ENCODE measurements at places on chromosomes 12 and 14.

DNA sequence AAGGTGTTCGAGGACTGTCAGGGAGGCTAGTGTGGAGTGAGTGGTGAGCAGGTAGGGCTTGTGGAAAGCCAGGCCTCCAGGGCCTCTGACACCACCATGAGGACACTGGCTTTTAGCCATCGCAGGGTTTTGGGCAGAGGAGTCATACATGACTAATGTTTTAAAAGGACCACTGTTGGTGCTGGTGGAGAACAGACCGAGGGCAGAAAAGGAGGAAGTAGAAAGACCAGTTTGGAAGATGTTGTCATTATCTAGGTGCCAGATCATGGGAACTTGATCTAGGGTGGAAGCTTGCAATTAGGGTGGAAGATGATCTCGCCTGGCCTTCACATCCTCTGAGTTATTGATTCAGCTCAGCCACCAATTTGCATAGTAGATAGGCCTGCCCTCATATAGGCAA lies 144.2 kb downstream of the C12orf75 start:
- DNase-seq: no peak

DNA sequence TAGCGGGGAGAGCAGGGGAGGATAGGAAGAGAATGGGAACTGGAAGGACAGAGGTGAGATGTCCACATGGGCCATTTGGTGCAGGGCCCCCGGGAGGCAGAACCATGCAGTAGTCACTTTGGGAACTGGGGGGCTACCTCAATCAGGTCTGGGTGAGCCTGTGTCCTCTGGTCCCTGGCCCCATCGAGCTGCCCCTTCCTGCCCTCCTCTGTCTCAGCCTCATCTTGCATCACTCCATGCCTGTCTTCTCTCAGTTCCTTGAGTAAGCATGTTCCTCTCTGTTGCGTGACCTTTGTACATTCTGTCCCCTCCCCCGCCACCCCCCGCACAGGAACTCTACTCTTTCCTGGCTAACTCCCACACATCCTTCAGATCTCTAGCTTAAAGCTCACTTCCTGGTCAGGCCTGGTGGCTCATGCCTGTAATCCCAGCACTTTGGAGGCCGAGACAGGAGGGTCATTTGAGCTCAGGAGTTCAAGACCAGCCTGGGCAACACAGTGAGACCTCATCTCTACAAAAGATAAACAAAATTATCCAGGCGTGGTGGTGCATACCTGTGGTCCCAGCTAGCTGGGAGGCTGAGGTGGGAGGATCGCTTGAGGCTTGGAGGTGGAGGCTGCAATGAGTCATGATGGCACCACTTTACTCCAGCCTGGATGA lies 23.2 kb downstream of the FOS start:
- DNase-seq: no peak

DNA sequence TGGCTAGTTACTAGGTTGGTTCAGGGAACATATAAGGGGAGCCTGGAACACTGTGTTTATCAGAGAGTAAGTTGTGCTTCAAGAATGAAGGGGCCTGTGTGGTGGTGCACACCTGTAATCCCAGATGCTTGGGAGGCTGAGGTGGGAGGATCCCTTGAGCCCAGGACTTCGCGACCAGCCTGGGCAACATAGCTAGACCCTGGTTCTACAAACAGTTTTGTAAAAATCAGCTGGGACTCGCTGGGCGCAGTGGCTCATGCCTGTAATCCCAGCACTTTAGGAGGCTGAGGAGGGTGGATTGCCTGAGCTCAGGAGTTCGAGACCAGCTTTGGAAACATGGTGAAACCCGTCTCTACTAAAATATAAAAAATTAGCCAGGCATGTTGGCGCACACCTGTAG lies 42.1 kb upstream of the GPR132 start:
- DNase-seq: no peak

GRCh38 chr14:44165286-44165685 lies 341.8 kb downstream of the FSCB start:
- DNase-seq: no peak

DNA sequence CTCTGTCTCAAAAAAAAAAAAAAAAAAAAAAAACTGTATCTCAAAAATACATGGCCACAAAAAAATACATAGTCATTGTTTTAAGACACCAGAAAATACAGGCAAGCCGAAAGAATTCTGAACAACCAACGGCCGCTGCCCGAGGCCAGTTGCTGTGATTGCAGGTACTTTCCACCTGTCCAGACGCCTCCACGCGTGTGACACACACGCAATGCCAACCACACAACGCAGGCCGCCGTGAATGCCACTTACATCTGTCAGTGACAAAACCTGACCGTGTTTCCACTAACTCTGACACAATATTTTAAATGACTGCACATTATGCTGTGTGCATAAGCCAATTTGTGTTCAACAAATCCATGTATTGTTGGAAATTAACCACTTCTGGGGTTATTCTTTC lies 22.4 kb upstream of the INF2 start:
- DNase-seq: no peak

- DNase-seq: no peak
Measured at GRCh38 chr12:90287585-90287984, 578.9 kb upstream of the ATP2B1 start.

GRCh38 chr12:3662521-3662921 lies 90.4 kb downstream of the CRACR2A start:
- no peak for DNase-seq

DNA sequence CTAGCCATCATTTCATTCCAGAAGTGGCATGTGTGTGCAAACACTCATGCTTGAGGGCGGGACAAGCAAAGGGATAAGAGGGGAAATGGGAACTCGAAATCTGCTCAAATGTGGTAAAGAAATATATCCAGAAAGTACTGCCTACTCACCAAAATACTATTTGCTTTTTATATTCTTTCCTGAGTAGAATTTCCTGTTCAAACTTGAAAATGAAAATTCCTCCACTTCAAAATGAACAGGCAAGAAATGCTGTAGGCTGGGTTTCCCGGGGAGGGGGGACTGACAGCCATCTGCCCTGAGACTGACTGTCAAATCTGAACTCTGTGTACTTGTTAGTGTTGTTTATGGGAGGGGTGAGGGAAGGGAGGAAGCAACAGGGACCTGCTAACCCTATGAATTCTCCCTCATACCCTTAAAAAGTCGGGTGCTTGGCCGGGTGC lies 34.6 kb downstream of the NTF3 start:
- DNase-seq: no peak

- no peak for DNase-seq
Measured at GRCh38 chr14:20477211-20477876, 8.1 kb downstream of the PNP start.

- no peak for DNase-seq
Measured at GRCh38 chr12:9711664-9712063, 21.2 kb downstream of the CLECL1 start.

GRCh38 chr12:86261578-86261977 lies 5.4 kb upstream of the MGAT4C start:
- DNase-seq: no peak

DNA sequence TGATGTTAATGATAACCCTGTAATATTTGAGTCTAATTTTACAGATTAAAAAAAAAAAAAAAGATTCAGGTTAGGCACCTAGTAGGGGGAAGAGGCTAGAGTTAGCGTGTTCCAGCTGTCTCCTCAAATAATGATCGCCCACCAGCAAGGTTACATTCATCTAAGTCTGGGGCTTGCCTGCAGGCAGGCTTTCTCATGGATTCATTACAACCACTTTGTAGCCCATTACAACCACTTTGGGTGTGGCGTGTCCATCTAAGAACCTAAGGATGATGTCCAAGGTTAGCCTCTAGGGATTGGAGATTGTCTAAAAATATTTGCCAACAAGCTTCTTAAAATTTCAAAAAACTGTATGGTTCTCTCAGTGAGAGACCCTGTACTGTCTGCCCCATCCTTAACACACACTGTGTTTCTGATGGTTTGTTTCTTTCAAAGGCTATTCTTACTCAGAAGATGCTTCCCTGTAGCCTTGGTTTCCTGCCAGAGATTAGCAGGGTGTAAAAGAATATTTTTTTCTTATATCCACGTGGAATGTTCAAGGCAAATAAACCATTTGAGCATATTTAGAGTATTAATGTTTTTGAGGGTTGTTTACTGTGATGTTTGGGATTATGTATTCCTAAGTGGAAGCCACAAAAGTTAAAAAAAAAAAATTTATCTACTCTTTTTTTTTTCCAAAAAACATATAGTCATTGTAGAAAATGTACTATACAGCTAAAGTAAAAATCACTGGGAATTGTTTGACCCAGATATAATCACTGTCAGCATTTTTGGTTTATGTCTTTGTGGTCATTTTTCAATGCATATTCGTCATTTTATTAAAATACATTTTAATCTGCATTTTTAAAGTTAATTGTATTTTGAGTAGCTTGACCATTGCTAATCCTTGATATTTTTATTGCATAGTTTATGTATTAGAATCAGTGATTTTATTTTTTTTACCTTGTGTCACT lies 1.7 kb downstream of the DYNC1H1 start:
- no peak for DNase-seq

GRCh38 chr14:30196861-30197260 lies 269.2 kb upstream of the PRKD1 start:
- no peak for DNase-seq

GRCh38 chr12:108468196-108468968 lies 46.7 kb upstream of the FICD start:
- DNase-seq: no peak

DNA sequence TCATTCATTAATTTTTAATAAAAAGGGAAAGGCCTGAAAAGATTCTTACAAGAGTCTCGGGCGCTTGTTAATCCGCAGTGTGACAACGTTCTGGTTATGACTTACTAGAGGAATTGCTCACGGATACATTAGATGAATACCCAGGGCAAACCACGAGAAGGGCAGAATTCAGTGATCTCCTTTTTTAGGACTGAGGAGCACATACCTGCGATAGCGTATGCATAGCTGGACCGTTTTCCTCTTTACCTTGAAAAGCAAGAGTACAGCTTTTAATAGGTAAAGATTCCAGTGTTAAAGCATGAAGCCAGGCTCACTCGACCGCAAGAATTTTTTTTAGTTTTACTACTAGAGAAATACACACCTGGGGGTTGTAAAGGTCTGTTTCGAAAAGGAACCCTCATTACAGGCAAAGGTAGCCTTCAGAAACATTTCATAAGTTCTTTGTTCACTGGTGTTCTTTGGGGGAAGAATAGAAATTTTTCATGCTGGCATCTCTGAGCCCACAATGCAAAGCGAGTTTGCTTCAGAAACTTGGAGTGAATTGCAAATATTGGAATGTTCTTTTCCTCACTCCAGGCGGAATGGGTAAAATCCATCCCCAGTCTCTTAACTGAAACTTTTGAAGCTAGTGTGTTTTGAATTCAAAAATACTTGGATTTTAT lies 953 bp downstream of the MAPK1IP1L start:
- DNase-seq: no peak

GRCh38 chr14:60151715-60152114 lies 13.5 kb downstream of the DHRS7 start:
- peak; percentile 44 for DNase-seq

DNA sequence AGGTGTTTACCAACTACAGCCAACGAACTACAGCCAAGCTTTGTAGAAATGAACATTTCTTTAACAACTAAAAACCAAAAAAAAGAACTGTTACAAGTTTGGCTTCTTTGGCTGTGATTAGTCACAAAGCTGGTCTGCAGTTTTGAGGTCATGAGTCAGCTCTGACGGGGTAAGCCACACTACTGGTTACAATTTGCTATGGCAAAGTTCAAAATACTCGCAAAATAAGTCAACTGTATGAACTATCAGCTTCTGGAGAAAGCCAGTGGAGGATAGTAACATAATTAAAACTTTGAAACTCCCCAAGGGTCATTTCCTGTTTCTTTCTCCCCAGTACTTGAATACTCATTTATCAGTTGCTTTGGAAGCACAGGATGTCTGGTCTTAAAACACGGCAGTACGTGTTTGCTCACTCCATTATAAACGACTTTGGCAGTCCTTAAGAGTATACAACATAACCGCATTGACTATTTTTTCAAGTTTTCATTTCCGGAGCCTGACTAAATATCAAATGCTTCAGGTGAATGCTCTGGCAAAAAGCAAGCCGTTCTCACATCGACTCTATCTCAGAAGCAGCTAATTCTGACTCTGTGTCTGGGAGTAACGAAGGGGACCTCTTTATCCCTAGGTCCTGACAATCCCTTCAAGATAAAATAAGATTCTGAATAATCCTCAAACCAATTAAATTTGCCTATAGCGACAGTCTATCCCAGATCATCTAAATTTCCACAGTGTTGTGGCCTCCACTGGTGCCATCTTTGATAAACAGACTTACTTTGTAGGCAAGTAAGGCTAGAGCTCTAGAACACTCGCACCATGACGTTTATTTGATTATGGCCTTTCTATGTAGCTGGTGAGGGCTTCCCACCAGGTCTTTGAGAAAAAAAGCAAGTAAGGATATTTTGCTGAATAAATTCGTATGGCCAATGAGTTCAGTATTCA lies 10.6 kb downstream of the PHLDA1 start:
- DNase-seq: peak; percentile 44

DNA sequence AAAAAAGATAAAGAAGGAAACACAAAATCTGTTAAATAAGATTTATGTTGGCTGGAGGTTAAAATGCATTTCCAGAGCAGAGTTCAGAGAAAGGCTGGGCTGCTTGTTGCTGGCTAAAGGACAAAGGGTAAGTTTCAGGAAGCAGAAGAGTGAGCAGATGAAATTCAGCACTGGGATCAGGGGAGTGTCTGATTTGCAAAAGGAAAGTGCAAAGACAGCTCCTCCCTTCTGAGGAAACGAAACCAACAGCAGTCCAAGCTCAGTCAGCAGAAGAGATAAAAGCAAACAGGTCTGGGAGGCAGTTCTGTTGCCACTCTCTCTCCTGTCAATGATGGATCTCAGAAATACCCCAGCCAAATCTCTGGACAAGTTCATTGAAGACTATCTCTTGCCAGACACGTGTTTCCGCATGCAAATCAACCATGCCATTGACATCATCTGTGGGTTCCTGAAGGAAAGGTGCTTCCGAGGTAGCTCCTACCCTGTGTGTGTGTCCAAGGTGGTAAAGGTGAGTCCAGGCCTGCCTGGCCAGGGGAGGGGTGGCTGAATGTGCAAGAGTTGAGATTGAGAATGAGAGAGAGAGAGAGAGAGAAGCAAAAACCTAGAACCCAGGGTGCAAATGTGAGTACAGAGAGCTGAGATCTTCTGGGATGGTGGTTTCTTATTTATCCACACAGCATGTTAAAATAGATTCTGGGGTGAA lies at the start of gene OAS1:
Gene OAS1, plus strand, starts transcription at position 251 of the 703 bp plus-strand sequence. Its CDS starts 78 bp downstream, at position 329.
- no peak for DNase-seq

- DNase-seq: no peak
Measured at GRCh38 chr14:52412426-52412825, 98.3 kb downstream of the PTGER2 start.

- no peak for DNase-seq
Measured at GRCh38 chr12:85253853-85254252, 26.2 kb upstream of the ALX1 start.

- no peak for DNase-seq
Measured at GRCh38 chr12:42510823-42511222, 78.7 kb downstream of the PRICKLE1 start.

GRCh38 chr12:56411781-56412639 lies 37.2 kb downstream of the TIMELESS start:
- DNase-seq: no peak

All from stimulated activated CD8-positive, alpha-beta memory T cell treated with anti-CD3 and anti-CD28 coated beads, Interleukin-4, amount 100 ng/mL, for 24 hours (primary cell).